ENCODE measurements at places on chromosomes 11 and 22.

DNA sequence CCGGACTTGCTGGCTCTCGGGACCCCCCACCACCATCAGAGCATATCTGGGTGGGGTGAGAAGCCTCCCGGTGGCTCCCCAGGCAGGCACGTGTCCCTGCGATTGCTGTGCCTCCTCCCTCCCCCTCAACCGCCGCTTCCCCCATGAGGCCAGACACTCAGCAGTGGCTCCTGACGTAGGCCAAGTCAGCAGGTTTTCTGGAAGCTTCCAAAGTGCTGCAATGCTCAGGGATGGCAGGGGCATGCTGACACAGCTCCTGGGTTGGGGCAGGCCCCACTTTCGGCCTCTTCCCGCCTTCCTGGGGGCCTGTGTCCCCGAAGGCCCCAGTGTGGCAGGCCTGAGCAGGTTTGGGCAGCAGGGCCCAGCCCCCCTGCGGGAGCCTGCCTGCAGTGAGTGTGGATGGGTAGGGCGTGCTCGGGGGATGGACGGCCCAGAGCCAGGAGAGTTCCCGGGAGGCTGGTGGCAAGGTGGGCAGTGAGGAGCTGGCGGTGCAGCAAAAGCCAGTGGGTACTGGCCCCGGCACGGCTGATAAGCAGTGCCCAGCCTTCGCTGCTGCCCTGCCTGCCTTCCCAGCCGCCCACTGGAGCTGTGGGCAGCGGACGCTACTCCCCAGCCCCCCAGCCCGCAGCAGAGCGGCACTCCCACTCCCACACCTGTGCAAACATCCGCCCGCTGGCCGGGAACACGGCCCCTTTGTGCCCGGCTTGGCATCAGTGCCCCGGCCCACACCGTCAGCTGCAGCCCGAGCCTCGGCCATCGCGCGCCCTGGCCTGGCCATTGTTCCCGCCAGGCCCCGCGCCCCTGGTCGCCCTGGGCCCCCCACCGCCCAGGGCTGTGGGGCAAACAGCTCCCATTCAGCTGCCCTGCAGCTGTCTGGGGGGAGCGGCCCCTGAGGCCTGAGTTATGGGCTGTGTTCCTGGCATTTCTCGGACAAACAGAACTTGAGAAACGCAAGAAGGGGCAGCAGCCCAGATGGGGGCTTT, 125.0 kb downstream of the KCNQ1OT1 start:
- no peak for DNase-seq

DNA sequence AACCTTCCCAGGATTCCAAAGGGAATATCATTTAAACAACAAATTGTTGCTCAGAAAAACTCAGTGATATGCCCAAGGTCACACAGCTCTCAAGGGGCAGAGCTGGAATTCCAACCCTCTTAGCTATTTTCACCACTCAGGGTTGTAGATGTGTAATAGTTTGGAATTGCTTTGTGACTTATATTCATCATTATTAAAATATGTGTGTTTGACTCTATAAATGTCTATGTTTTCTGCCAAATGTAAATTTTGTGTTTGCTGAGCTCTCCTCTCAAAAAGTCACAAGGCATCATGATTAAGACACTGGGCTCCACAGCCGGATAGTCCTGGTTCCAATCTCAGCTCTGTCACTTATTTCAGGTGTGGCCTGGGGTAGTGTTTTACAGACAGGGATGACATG, 407.3 kb downstream of the TMEM135 start:
- no peak for DNase-seq

GRCh38 chr22:47094861-47095330, 332.4 kb downstream of the TBC1D22A start:
- DNase-seq: no peak

- no peak for DNase-seq
These were observed 7.0 kb downstream of the PARVG start for GRCh38 chr22:44187652-44188230.

- no peak for DNase-seq
These were observed at the start of gene PTPRCAP for GRCh38 chr11:67437082-67437808. Gene PTPRCAP (minus strand): TSS chr11:67437682. CDS start chr11:67437619, 63 bp downstream.

DNA sequence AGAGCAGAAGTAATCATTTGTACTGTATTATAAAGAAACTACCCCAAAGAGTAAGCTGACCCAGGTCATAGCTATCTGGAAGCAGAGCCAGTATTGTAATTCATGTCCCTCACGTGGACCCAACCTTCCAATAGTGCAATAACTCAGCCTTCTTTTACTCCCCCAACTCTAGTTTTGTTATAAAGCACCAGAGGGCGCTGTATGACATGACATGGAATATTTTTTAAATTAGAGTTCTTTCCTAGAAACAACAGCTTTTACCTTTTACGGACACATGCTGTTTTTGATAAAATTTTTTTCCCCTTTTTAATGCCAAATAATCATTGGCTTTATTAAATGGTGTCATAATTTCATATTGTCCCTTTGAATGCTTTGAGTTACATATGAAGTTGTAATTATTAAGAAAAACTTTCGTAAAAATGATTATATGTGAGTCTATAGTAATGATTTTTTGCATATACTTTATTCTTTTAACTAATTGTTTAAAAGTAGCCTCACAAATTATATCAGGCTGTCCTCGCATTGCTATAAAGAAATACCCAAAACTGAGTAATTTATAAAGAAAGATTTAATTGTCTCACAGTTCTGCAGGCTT, 76.9 kb downstream of the DKK3 start:
- DNase-seq: peak; percentile 18

DNA sequence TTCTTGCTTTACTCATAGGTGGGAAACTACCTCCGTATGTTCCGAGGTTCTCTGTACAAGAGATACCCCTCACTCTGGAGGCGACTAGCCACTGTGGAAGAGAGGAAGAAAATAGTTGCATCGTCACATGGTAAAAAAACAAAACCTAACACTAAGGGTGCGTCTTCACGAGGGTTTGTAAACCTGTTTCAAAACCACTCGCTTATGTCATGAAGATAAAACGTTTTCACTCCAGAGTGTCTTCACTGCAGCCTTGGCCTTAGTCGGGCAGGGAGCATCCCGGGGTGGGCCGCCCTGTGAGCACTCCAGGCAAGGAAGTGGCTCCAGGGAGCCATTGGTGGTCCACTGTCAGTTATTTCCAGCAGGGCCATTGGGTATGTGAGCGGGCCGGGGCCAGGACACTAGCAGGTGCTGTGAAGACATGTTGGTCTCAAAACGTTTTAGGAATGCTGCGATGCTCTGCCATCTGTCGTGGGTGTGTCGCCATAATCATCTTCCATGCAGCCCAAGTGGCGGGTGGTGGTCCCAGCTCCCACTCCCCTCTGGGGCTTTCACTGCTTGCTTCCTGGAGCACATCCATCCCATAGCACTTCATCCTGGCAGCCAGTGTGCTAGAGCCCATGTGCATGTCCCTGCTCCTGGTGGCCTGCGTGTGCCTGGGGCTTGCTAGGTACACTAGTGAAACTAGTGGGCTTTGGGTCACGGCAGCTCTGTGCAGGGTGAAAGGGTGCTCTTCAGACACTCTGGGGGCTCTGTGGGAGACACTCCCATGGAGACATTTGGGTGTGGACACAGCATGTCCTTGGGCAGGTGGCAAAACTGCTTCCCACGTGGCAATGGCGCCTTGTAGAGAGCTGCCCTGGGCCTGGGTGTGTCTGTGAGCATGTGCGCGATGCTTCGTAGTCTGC, 5.2 kb downstream of the SMARCB1 start:
- no peak for DNase-seq

- DNase-seq: no peak
These were observed 124.7 kb downstream of the CADM1 start for GRCh38 chr11:115379528-115379927.

GRCh38 chr11:61370349-61371005, 8.3 kb downstream of the TMEM138 start:
- DNase-seq: no peak

GRCh38 chr11:1546077-1546535, 26.0 kb downstream of the DUSP8 start:
- DNase-seq: peak; percentile 67

- no peak for DNase-seq
These were observed 44.9 kb upstream of the RBFOX2 start for GRCh38 chr22:36073476-36073875.

DNA sequence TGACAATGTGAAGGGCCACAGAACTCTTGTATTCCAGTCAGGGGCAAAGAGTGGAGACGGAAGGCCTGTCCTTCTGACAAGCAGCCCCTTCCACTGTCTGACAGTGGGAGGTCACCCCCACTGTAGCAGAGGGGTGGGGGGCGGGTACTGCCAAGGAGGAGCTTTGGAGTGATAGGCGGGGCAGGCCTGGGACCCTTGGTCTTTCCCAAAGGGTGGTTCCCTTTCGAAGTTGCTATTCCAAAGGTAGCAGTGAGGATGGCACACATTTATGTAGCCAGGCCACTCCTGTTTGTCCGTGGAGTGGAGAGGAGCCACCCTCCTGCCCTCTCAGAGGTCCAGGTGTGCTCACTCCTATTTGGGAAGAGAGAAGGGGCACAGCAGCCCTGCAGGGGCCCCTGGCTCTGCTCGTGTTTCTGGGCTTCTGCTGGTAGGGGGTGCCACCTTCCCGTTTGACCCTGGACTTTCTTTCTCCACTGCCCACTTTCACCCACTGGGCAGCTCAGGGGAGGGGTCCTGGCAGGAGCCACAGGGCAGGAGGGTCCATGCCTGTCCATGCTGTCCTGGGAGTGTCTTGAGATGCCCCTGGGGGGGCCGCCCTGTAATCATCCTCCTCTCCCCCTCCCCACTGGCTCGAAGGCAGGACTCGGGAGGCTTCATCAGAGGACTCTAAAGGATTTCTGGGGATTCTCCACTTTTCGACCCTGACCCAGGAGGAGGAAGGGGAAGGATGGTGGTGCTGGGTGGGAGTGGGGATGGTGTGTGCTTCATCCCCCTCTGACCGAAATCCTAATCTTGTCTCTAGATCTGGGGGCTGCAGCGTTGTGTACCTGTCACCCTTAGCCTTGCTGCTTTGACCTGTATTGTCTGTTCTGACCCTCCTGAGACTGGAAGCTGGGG, 994 bp downstream of the TAGLN start:
- no peak for DNase-seq

DNA sequence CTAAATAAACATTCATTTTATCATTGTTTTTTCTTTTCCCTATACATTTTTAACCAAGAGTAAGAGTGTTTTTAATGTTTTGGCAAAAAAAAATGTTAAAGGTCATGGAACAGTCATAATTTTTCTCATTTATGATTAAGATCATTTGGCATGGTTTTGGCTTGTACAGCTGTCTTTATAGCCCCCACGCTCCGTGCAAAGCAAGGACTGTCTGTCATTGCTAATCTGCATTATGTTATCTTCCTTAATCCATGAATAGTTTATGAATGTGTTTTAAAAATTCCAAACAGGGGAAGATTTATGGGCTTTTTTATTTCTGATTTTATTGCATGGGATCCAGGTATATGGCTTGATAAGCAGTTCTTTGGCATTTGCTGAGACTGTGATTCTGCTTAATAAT, 28.1 kb downstream of the PGM2L1 start:
- DNase-seq: no peak

DNA sequence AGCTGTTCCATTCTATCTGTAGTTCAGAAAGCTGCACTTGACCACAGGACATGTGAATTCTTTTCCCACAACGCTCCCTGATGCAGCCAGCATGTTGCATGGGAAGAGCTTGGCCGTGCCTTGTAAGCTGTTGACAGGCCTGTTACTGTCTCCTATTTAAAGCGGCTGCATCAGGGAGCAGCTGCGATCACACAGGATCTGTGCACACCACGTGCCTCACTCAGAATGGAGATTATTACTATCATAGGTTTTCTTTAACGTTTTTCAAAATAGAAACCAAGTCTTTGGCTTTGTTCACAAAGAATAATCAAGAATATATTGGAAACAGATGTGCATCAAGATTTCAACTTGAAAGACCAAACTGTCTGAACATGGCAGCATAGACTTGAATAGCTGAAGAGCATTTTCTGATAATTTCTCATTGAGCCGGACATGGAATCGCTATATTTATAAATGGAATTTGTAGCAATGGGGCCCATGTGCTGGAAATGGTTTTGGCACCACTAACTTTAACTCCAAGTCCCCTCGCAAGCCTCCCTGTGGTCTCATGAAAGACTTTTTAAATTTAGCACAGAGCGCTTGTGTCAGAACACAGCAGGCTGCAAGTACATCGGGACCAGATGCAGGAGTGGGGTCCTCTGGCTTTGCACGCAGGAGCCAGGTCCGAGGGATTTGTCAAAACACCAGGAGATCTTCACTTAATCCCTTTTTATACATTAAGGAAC, 40.8 kb upstream of the MYO18B start:
- no peak for DNase-seq

DNA sequence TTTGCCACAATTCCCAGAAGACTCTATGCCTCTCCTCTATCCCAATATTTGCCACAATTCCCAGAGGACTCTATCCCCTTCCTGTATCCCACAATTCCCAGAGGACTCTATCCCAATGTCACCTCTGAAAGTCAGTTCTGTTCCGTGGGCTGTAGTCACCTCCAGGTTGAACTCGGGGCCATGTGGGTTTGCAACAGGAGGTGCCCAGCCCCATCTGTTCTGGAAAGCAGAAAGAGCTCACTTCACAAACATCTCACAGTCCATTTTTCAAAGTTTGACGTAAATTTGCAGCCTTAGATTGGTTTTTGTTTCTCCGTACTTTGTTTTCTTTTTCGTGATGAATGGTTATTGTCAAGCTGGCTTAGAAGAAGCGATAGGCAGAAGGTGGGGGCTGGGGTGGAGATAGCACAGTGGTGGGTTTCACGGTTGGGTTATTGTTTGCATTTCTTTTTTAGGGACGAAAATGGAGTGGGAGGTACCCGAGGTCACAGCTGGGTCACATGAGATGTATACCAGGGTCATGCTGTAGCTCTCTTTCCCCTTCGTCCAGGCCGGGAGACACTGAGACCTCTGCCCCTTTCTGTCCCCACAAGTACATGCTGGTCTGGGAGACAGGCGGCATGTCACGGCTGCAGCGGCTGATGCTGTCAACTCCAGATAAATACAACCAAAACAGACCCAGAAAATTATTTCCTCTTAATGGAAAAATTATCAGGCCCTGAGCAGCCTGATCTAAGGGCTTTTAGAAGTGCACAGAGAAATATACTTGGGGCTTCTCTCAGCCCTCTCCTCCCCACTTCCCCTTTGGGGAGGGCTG, 374.5 kb downstream of the CADM1 start:
- DNase-seq: no peak

DNA sequence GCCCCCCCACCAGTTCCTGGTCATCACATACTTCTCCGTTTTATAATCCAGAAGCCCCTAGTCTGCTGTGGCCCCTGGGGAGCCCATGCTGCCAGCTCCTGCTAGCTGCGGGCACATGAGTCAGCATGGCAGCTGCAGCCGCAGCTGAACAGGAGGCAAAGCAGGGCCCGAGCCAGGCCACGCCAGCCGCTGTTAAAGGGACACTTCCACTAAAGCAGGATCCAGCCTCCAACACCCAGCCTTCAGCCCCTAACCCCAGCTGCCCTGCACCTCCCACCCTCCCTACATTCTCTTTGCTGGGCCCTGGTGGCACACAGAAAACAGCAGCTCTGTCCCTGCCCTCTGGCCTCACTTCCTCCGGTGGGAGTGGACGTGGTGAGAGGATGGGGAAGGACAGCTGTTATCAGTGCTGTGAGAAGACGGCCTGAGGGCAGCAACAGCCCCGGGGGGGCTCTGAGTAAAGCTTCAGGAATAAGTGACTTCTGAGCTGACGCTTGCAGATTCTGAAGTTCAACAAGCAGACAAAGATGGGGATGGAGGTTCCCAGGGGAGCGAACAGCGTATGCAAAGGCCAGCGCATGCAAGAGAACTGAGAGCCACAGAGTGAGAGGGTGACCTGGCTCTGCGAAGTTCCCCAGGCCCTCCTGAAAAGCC, 688 bp upstream of the LRRC74B start:
- DNase-seq: peak; percentile 46

All from NCI-H526 (cell line).